ENCODE measurements at places on chromosomes 12 and 14.

- ATAC-seq, result no peak
Measured at GRCh38 chr12:10165421-10165820, 6.5 kb downstream of the OLR1 start.

DNA sequence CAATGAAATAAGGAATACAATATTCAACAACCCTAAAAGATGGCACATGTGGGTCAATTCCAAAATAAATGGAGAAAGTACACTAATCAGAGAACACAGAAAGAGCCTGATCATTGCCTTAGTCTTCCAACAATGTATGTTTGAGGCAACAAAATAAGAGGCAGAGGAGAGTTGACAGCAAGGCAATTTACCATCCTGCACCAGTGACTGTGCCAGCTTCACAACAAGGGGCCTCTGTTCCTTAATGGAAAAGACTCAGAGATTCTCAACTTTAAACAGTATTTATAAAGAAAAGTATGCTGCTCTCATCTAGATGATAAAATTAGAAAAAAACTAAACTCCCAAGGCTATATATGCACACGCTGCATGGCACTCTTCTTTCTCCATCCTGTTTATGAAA lies 25.9 kb downstream of the EPS8 start:
- no peak for ATAC-seq

- peak; percentile 97 for ATAC-seq
Measured at GRCh38 chr12:104641862-104642261, 185.1 kb downstream of the CHST11 start.

DNA sequence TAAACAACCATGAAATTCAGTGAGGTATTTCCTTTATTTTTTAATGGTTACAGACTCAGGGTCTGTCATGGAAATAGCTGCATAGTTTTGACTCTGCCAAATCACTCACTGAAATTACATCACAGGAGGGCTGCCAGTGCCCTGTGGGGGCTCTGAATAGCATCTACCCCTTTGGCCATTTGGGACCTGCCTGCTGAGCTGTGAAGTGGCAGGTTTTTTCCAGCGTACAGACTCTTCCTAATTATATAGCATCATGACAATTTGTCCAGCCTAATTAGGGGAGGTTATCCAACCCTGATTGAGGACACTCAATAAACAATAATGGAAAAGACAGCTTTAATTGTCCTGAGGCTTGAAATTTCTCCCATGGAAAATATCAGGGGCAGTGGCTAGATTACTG lies 1.8 kb upstream of the COCH start:
- ATAC-seq, result no peak

DNA sequence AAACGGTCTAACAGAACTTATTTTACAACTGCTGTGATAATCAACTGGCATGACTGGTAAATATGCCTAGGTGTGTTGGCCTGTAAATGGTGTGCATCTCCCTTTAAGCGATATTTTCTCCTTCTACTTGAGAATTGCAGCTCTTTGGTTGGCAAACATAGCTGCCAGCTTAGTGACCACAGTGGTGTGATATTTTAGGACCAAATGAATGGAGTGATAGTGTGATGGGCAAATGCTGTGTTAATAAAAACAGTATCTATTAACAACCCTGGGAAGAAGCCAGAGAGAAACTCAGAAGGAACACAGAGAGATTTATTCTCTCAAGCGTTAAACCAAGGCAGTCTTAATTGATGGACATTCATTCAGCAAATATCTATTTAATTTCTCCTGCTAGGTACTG lies 278.4 kb downstream of the AACS start:
- no peak for ATAC-seq

- ATAC-seq, result no peak
Measured at GRCh38 chr12:71610031-71610795, 53.4 kb downstream of the ZFC3H1 start.

GRCh38 chr12:632102-632696 lies 31.0 kb downstream of the NINJ2 start:
- no peak for ATAC-seq

- ATAC-seq, result no peak
Measured at GRCh38 chr12:49093792-49094159, 825 bp downstream of the DHH start.

- no peak for ATAC-seq
Measured at GRCh38 chr14:64249363-64249762, 44.8 kb downstream of the ESR2 start.

DNA sequence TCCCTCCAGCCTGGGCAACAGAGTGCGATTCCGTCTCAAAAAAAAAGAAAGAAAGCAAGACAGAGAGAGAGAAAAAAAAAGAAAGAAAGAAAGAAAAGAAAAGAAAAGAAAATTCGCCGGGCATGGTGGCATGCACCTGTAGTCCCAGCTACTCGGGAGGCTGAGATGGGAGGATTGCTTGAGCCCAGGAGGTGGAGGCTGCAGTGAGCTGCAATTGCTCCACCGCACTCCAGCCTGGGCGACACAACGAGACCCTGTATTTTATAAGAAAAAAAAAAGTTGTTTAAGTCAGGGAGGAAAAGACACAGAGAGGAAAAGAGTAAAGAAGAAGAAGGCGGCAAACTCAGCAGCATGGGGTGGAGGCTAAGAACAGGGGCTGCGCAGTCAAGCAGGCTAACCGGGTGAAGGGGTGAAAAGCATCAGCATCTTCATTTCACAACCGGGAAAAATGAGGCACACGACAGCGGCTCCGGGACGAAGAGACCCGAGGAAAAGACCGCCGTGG lies 557 bp upstream of the FICD start:
- peak; percentile 10 for ATAC-seq

DNA sequence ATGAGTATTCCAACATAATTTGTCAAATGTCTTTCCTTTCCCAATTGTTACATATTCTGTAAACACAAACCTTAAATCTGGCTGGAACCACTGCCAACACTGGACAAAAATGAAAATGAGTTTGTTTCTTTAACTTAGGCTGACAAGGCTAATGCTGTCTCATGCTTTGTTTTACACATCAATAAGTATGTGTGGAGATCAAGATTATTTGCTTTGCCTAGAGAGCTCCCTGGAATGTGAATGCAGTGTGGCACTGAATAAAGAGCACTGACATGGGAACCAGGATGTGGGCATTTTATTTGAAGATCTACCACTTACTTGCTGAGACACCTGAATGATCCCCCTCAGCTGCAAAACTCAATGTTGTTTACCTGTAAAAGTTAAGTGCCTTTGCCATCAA lies 61.7 kb downstream of the RALGAPA1 start:
- no peak for ATAC-seq

GRCh38 chr14:101665478-101666078 lies 95.9 kb upstream of the PPP2R5C start:
- no peak for ATAC-seq

GRCh38 chr12:126936181-126936851 lies 1330.7 kb upstream of the TMEM132C start:
- no peak for ATAC-seq

GRCh38 chr12:90940872-90941499 lies 14.0 kb downstream of the CCER1 start:
- ATAC-seq, result no peak

DNA sequence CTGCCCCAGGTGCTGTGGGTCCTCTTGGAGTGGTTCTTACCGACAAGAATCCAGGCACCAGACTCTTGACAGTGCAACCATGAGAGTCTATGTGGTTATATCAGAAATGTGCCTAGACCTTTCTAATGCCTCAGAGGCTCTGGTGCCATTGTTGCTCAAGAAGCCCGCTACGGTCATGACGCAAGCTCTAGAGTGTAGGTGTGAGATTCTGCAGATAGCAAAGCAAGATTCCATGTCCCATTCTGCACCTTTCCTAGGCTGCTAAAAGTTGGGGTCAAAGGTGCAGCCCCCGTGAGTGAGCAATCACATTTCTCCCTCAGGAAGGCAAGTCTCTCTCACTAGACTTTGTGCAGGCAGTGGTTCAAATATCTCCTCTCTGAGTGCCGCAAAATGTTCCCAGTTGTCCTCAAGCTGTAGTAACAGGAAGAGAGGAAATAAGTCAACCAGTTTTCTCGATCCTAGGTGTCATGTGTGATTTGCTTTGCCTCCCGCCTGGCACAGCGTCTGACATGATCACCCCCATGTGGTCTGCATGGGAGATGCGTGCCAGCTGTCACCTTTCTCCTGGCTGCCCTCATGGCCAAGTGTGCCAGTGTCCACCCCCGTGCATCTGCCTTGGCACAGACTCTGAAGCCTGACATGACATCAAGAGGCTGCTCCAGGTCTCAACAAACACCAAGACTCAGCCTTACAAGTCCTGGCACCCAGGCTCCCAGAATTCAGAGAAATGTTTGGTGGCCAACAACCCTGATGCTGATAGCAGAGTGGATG lies 122.5 kb upstream of the COCH start:
- no peak for ATAC-seq

DNA sequence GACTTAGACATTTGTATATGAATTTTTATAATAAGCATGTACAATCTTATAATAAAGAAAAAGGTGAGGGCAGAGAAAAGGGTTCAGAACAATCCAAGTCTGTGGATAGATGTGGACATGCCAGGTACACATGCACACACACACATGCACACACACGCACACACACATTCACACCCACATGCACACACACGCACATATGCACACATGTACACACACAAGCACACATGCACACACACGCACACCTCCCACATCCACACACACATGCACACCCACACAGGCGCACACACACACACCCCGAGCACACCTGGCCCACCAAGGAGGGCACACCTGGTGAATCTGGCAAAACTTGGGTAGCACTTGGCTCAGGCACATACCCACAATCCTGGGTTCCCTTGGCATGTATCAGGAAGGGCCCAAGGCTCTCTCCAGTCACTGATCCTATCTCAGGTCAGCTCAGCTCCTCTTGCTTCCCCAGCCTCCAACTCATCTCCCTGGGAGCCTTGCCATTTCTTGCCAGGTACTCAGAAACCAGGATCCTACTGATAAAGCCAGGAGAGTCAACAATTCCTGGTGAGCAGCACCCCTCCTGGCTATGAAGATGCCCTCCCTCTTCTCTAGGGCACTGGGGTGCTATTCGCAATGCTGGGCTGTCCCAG lies 18.6 kb upstream of the TMEM106C start:
- no peak for ATAC-seq

DNA sequence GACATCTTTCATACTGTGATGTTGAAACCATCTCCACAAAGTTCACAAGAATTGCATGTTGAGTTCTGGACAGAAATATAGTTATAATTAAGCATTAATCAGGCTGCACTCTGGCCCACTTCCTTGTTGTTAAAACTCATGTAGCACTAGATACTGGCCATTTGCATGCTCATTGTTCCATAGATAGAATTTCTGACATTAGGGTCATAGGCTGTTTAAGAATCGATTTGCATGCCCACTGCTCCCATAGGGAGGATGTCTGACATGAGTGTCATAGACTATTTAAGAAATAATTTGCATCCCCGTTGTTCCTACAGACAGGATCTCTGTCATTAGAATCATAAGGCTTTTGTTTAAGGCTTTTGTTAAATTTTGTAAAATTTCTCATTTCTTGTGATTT lies 50.2 kb downstream of the MYF5 start:
- no peak for ATAC-seq

GRCh38 chr12:76276499-76277151 lies 71.6 kb downstream of the BBS10 start:
- ATAC-seq, result no peak

Measured in stimulated activated memory B cell treated with anti-CD40 and anti-IgM and Interleukin-4, amounts not matched to agents 10 μg/mL and 1 μg/mL and 100 μg/mL, for 72 hours (primary cell).